ENCODE measurements at places on chromosomes 2 and 18. TPM values are rescaled to one million over a fixed set of nuclear protein-coding genes. Genes with fewer than 3 reads are reported as not detected.
A peak's percentile ranks its signal among the peaks of the same experiment; 100 is the strongest.

GRCh38 chr18:61272793-61273192 lies 60.4 kb upstream of the CDH20 start:
- H3K27ac ChIP-seq: no peak overlapping the region
- no peaks in the 10 kb centered on the region for H3K4me1 ChIP-seq
- H3K4me3 ChIP-seq: no peak overlapping the region
- H3K27me3 ChIP-seq: no peaks in the 10 kb centered on the region
- no peak for DNase-seq
- no peaks in the 10 kb centered on the region for H3K36me3 ChIP-seq

DNA sequence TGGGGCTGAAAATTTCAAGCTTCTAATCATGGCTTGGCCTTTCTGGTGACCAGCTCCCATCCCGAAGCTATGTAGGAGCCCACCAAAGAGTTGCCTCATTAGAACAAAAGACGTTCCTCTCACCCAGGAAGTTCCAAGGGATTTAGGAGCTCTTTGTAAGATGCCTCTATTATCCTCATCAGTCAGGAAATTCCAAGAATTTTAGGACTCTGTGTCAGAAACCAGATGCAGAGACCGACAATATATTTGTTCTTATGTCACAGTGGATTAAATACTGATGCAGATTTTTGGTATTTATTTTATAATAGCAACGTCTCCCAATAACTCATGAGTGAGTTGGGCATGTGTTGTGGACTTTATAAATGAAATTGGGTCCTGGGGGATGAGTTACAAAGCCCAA lies 91.8 kb upstream of the SKOR2 start:
- H3K27ac ChIP-seq: no peak overlapping the region
- no peaks in the 10 kb centered on the region for H3K4me1 ChIP-seq
- H3K36me3 ChIP-seq: no peaks in the 10 kb centered on the region
- H3K27me3 ChIP-seq: no peaks in the 10 kb centered on the region
- H3K4me3 ChIP-seq: no peak overlapping the region

The TRIM43 gene
- polyA plus RNA-seq: not detected

- H3K4me3 ChIP-seq: no peak overlapping the region
- H3K4me1 ChIP-seq: peaks cover 38% of the 10 kb centered on the region
- no peak for DNase-seq
- H3K36me3 ChIP-seq: no peaks in the 10 kb centered on the region
- H3K27ac ChIP-seq: no peak overlapping the region
- H3K27me3 ChIP-seq: no peaks in the 10 kb centered on the region
Observed at GRCh38 chr2:106195456-106195855, 1.4 kb upstream of the UXS1 start.

- H3K4me3 ChIP-seq: no peak overlapping the region
- no peaks in the 10 kb centered on the region for H3K36me3 ChIP-seq
- no peak overlapping the region for H3K27ac ChIP-seq
- no peaks in the 10 kb centered on the region for H3K4me1 ChIP-seq
Observed at GRCh38 chr2:33142810-33143209, 196.1 kb downstream of the LTBP1 start.

GRCh38 chr2:84900971-84901370 lies 4.5 kb upstream of the TMSB10 start:
- no peaks in the 10 kb centered on the region for H3K36me3 ChIP-seq
- DNase-seq: no peak
- no peak overlapping the region for H3K27ac ChIP-seq
- no peaks in the 10 kb centered on the region for H3K27me3 ChIP-seq
- no peak overlapping the region for H3K4me3 ChIP-seq
- peaks cover 50% of the 10 kb centered on the region for H3K4me1 ChIP-seq

The AOX1 gene
- polyA plus RNA-seq: not detected

The UGT1A5 gene
- not detected for polyA plus RNA-seq

GRCh38 chr2:119810049-119810630 lies 50.4 kb downstream of the PTPN4 start:
- no peak for DNase-seq
- no peak overlapping the region for H3K27ac ChIP-seq
- no peaks in the 10 kb centered on the region for H3K4me1 ChIP-seq
- no peak overlapping the region for H3K4me3 ChIP-seq

The WNT10A gene
- 8.1 TPM for polyA plus RNA-seq

DNA sequence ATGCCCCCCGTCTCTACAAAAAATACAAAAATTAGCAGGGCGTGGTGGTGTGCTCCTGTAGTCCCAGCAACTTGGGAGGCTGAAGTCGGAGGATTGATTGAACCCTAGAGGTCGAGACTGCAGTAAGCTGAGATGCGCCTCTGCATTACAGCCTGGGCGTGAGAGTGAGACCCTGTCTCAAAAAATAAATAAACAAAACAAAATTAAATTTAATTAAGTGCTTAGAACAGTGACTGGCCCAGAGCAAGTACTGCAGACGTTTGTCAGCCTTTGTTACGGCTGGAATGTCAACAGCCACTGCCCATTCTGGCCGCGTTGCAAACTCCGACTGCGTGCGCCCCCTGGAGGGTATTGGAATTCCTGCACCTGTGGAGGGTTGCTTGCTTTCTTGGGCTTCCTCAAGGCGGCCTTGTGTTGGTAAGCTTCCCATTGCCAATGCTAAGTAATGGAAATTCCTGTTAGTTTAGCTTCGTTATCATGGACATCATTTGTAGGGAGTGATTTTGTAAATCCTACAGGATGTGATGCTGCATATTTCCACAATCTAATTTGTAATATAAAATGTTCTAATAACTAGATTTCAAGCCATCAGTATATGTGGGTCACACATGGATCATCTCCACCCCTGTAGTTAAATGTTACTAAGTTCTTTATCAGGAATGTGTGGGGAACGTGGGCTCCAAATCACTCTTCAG lies 15.9 kb upstream of the ATP6V1B1 start:
- H3K36me3 ChIP-seq: no peaks in the 10 kb centered on the region
- no peaks in the 10 kb centered on the region for H3K27me3 ChIP-seq
- H3K4me1 ChIP-seq: no peaks in the 10 kb centered on the region

- no peaks in the 10 kb centered on the region for H3K36me3 ChIP-seq
- no peak for DNase-seq
- H3K27ac ChIP-seq: no peak overlapping the region
- H3K27me3 ChIP-seq: no peaks in the 10 kb centered on the region
Observed at GRCh38 chr18:25771796-25772195, 318.6 kb downstream of the SS18 start.

The TNFAIP6 gene
- polyA plus RNA-seq: not detected

The ALK gene
- 0.07 TPM for polyA plus RNA-seq

DNA sequence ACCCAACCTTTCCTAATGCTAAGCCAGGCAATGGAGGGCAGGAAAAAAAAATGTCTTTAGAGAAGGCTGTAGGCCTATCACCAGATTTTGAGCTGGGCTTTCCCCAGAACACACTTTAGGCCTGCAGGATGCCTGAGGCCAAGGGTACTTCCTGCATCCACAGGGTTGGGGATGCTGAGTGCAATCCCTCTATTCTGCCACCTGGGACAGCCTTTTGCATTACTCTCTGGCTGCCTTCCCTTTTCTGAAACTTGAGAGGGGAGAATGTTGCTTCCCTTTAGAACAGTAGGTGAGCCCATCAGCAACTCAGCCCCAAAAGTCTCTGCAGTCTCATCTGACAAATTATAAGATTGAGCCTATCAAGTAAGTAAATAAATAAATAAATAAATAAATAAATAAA lies 195.2 kb downstream of the SLC8A1 start:
- no peak overlapping the region for H3K4me3 ChIP-seq
- no peak for DNase-seq
- no peak overlapping the region for H3K27ac ChIP-seq
- no peaks in the 10 kb centered on the region for H3K36me3 ChIP-seq

The TMEM247 gene
- not detected for polyA plus RNA-seq

DNA sequence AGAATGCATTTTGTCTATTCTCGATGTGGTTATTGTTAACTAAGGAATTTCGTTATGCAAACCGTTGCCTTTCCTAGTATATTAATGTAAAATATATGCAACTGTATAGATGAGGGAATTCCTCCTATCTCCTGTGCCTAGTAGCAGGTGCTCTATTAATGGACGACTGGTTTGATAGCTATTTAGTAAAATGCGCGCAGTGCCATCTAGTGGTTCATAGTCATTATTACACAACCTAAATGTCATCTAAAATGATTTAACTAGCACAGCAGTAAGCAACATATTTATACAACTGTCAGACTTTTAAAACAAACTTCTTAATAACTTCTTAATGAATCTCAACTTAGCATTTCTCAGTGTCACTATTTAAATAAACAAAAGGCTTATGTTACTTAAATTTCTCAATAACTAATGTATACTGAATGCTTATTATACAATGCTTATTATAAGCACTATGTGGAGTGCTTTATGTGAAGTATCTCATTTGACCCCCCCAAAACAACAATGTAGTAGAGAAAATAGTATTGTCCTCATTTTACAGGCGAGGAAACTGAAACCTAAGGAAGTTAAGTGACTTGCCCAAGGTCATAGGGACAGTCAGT lies 77.9 kb downstream of the DTNA start:
- peak; percentile 19 for DNase-seq
- H3K27ac ChIP-seq: no peak overlapping the region
- H3K4me1 ChIP-seq: no peaks in the 10 kb centered on the region
- H3K36me3 ChIP-seq: no peaks in the 10 kb centered on the region

The ERBB4 gene
- not detected for polyA plus RNA-seq

DNA sequence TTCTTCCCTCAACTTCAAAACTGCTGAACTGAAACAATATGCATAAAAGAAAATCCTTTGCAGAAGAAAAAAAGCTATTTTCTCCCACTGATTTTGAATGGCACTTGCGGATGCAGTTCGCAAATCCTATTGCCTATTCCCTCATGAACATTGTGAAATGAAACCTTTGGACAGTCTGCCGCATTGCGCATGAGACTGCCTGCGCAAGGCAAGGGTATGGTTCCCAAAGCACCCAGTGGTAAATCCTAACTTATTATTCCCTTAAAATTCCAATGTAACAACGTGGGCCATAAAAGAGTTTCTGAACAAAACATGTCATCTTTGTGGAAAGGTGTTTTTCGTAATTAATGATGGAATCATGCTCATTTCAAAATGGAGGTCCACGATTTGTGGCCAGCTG lies 8.4 kb downstream of the HOXD8 start:
- peaks cover 28% of the 10 kb centered on the region for H3K4me1 ChIP-seq
- H3K4me3 ChIP-seq: no peak overlapping the region
- no peak for DNase-seq
- H3K27ac ChIP-seq: no peak overlapping the region
- H3K36me3 ChIP-seq: no peaks in the 10 kb centered on the region

GRCh38 chr2:160557903-160558302 lies 64.3 kb upstream of the RBMS1 start:
- DNase-seq: no peak
- H3K4me3 ChIP-seq: no peak overlapping the region
- H3K27ac ChIP-seq: no peak overlapping the region
- H3K4me1 ChIP-seq: no peaks in the 10 kb centered on the region

- no peak overlapping the region for H3K27ac ChIP-seq
- no peak for DNase-seq
- H3K4me1 ChIP-seq: no peaks in the 10 kb centered on the region
- H3K4me3 ChIP-seq: no peak overlapping the region
- H3K36me3 ChIP-seq: no peaks in the 10 kb centered on the region
Observed at GRCh38 chr18:59560556-59560955, 136.7 kb downstream of the CCBE1 start.

DNA sequence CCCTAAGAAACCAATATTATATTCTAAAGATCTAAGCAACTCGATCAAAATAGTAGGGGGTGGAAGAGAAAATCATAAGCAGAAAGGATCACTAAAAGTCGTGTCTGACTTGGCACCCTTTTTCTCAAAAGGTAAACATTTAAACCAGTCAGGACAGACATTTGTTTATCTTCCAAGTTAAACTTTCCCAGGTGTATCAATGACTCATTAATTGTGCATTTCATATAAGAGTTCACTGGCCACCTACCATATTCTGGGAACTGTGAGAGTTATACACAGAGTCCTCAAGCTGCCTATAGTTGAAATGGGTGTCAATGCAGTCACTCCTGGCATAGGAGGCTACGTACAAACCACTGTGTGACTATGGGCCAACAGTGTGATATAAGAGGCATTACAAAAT lies 4.8 kb upstream of the ACVR1 start:
- H3K4me3 ChIP-seq: no peak overlapping the region
- H3K27me3 ChIP-seq: no peaks in the 10 kb centered on the region
- peaks cover 31% of the 10 kb centered on the region for H3K4me1 ChIP-seq
- H3K36me3 ChIP-seq: peaks cover 4% of the 10 kb centered on the region
- H3K27ac ChIP-seq: no peak overlapping the region

The PROC gene
- not detected for polyA plus RNA-seq

GRCh38 chr18:34857320-34857719 lies 147.2 kb downstream of the DTNA start:
- H3K4me3 ChIP-seq: no peak overlapping the region
- H3K27me3 ChIP-seq: no peaks in the 10 kb centered on the region
- H3K27ac ChIP-seq: no peak overlapping the region
- H3K4me1 ChIP-seq: peaks cover 6% of the 10 kb centered on the region
- DNase-seq: no peak

GRCh38 chr2:35714883-35715282 lies 640.7 kb upstream of the CRIM1 start:
- no peaks in the 10 kb centered on the region for H3K36me3 ChIP-seq
- no peaks in the 10 kb centered on the region for H3K4me1 ChIP-seq
- DNase-seq: no peak

The PDE11A gene
- polyA plus RNA-seq: not detected

The SPEG gene
- 0.15 TPM for polyA plus RNA-seq

The TDRD15 gene
- not detected for polyA plus RNA-seq

- no peak for DNase-seq
- no peak overlapping the region for H3K27ac ChIP-seq
- H3K27me3 ChIP-seq: no peaks in the 10 kb centered on the region
- H3K4me1 ChIP-seq: no peaks in the 10 kb centered on the region
- no peak overlapping the region for H3K4me3 ChIP-seq
- no peaks in the 10 kb centered on the region for H3K36me3 ChIP-seq
Observed at GRCh38 chr18:27735117-27735516, 441.8 kb downstream of the CDH2 start.

DNA sequence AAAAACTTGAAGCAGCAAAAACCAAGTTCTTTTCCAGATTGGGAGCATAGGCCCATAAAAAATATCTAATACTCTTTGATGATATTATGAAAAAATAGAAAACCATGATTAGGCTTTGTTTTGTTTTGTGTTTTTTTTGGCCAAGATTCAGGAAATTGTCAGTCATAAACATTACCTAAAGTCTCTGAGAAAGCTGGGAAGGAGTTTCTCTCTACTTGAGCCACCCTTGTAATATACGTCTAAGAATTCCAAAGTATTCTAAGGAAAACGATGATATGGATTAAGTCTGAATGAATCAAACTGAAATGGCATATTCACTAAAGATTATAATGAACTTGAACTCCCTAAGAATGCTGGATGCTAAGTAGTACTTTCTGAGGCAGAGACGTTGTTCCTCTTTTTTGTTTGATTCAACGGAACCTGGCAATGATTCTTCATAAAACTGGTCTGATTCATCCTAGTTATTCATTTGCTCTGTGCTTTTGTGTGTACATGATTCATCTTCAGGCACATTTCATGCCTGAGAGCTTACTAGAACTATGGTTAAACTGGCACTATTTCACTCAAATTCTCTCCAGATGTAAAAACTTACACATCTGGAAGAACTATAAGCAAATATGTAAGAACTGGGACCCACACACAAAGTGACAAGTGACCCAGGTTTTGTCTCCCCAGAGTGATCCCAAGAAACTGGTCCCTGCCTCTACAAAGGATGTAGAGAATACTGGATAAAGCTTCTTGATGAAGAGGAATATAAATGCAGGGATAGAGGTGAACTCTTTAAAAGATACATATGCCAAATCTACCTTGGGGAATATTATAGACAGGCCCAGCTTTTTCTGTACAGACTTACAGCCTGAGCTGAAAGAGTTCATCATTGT lies 159.7 kb downstream of the DOCK10 start:
- H3K4me3 ChIP-seq: no peak overlapping the region
- DNase-seq: no peak
- no peak overlapping the region for H3K27ac ChIP-seq
- H3K27me3 ChIP-seq: no peaks in the 10 kb centered on the region
- H3K4me1 ChIP-seq: peaks cover 36% of the 10 kb centered on the region
